ENCODE measurements at places on chromosomes 12 and 14.

GRCh38 chr14:100067971-100068959 is 3.0 kb downstream of the EVL start:
- no peak for DNase-seq

DNA sequence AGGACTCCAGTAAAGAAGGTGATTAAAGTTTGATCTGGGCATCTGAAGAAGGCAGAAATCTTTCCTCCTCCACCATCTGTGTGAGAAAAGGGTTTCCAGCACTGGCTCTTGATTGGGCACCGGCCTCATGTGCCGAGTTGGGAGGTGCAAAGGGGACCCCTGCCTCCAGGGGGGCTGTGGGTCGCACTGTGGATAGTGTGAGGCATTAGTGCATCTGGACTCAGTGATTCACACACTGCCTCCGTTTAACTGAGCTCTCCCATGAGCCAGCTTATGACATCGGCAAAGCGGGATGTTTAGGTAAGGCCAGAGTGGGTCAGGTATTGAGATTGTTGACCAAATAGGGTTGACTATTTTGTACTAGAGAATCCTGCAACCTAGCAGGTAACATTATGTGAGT is 8.9 kb downstream of the C1S start:
- DNase-seq = no peak

DNA sequence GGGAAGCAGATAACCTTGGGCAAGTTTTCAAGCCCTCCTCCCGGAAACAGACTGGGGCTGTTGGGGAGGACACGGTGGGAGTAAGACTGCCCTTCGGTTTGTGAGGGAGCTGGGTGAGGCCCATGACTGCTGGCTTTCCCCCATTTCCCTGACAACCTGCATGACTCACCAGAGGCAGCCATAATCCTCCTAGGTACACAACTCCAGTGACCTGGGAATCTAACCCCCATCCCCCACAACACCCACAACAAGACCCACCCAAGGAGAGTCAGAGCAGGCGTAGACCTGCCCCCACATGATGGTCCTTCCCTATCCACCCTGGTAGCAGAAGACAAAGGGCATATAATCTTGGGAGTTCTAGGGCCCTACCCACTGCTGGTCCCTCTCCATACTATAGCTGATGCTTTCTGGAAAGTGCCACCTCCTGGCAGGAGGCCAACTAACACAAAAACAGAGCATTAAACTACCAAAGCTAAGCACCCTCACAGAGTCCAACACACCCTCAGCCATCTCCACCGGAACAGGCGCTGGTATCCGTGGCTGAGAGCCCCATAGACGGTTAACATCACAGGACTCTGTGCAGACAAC is 14.8 kb downstream of the DDX24 start:
- no peak for DNase-seq

GRCh38 chr12:64679487-64680001 is 69.2 kb downstream of the RASSF3 start:
- no peak for DNase-seq

- DNase-seq = no peak
Observed at GRCh38 chr14:59333668-59334067, 131.5 kb downstream of the GPR135 start.

- DNase-seq = no peak
Observed at GRCh38 chr14:63891148-63891975, 38.6 kb downstream of the SYNE2 start.

GRCh38 chr14:94612174-94612573 is at the start of gene SERPINA3:
Gene SERPINA3 (plus strand): TSS chr14:94612391. CDS start chr14:94614442, 2,051 bp downstream.
- no peak for DNase-seq

DNA sequence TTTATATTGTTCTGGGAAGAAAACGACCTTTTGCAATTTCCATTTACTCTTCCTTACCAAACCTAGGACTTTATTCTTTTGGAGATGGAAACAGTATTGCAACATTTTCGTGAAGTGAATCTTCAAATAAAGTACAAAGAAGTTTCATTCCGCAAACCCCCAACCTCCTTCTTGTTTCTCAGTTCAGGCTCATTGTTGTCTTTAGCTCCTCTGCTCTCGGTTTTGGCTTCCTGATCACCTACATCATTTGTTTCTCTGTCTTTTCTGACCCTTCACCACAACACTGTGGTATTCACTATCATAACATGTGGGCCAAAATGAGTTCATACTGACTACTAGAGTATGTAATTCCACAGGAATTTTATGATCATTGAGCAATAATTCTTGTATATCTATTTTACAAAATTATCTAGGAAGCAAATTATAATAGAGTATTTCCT is 266.8 kb downstream of the ADAMTS20 start:
- no peak for DNase-seq

DNA sequence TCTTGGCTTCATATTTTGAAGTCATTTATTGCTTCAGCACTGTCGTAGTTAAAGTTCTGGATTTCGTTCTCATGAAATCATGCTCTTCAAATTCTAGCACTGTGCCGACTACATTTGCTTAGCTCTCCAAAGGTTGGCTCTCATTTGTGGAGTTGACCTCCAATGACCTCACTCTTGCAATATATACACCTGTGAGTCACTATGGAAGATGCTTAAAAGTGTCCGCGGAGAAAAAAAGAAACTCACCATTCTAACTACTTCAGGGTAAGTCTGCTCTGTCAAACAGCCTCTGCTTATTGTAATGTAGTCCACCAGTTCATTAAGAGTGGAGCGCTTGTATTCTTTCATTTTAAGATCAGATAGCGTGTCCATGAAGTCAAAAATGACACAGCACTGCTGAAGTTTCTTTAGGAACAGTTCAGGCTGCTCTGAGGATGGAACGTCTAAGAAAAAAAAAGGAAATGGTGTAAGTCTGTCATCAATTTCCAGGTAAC is 89.7 kb downstream of the PPP2R5E start:
- DNase-seq = no peak

DNA sequence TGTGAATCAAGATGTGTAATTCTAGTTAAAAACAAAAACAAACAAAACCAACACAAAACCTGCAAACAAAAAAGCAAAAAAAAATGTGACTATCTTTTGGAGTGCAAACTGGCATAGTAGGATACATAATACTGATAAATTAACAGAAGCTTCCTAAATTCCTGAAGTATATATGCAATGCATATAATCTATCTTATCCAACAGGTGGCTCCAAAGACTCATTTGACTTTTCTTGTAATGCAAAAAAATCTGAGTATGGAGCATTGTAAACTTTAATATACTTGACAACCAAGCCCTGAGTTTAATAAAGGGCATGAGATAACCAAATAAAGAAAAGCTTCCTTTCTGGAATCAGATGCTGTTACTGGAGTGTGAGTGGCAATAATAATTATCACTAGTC is 1003.6 kb downstream of the FSCB start:
- no peak for DNase-seq
